GM23248 (cell line): ENCODE measurements at places on chromosomes 3 and 15. TPM values are rescaled to one million over a fixed set of nuclear protein-coding genes. Genes with fewer than 3 reads are reported as not detected.

The IFRD2 gene
- total RNA-seq = 86.6 and 90.2 TPM in 2 replicates

GRCh38 chr15:79673416-79674123, 223.2 kb downstream of the MTHFS start:
- no peaks in the 10 kb centered on the region for H3K36me3 ChIP-seq
- DNase-seq = peak; percentile 78
- H3K4me1 ChIP-seq = peaks cover 20% of the 10 kb centered on the region
- peak overlapping the region; percentile 11; the same call in 1 of the 2 replicates for H3K4me3 ChIP-seq
- H3K27me3 ChIP-seq = no peaks in the 10 kb centered on the region
- peak overlapping the region; percentile 54 for H3K27ac ChIP-seq

The INKA1 gene
- 7.1 and 12.0 TPM in 2 replicates for total RNA-seq

DNA sequence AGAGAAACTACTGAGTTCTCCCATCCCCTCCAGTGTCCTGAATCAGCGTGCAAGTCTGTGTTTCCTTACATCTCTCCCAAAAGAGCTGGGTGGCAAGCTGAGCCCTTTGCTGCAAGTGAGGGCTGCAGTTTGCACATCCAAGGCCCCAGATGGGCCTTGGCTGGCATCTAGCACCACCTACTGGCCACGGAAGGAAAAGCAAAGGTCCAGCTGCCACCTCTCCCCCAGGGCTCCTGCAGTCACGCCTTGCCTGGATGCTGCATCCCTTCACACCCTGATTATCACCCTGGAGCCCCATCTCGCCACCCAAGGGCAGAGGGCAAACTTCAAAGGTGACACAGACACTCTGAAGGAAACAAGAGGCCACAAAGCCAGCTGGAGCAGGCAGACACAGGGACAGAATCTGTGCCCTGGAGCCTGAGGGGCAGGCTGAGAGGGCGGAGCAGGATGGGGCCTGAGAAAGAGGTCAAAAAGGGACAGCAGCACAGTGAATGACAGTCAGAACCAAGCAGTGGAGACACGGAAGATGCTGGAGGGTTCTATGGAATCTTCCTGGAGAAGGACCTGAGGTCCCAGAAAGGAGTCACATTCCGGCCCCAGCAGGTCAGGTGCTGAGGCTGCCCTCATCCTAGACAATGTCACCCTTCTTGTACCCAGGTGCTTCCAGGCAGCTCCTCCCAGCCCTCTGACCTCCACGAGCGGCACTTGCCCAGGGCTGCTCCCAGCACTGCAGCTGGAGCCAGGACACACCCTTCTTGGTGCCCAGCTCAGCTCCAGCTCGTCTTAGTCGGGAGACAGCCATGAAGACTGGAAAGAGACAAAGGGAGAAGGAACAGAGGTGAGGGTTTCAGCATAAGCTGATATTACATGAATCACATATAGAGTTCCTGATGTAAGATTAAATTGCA, 18.3 kb upstream of the NTRK3 start:
- DNase-seq = peak; percentile 67
- H3K36me3 ChIP-seq = no peaks in the 10 kb centered on the region
- H3K27me3 ChIP-seq = peaks cover 5% of the 10 kb centered on the region
- H3K4me1 ChIP-seq = no peaks in the 10 kb centered on the region
- no peak overlapping the region for H3K4me3 ChIP-seq

The DLEC1 gene
- total RNA-seq = not detected in 2 replicates

The ZNF662 gene
- 1.4 and 1.5 TPM in 2 replicates for total RNA-seq

The TIPIN gene
- total RNA-seq = 4.6 and 7.1 TPM in 2 replicates

DNA sequence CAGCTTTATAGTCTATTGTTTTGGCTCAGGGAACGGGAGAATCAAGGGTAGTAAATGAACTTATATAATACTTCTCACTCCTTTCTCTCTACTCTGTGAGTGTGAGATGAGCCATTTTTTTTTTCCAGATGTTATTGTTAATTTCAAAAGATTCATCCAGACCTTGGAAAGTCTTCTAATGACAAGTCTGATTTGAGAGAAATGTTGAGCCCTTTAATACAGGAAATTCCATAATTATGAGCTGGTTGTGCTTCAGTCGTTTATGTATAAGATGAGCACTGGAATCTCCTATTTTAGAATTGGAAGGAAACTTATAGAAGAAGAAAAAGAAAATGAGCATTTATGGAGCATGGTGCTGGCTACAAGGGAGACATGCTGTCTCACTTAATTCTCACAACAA, 92.0 kb downstream of the FBN1 start:
- DNase-seq = peak; percentile 68
- peaks cover 66% of the 10 kb centered on the region for H3K4me1 ChIP-seq
- H3K4me3 ChIP-seq = peak overlapping the region; percentile 45
- H3K36me3 ChIP-seq = peaks cover 33% of the 10 kb centered on the region

- H3K27me3 ChIP-seq = no peaks in the 10 kb centered on the region
- peak; percentile 7 for DNase-seq
- no peak overlapping the region for H3K4me3 ChIP-seq
- no peaks in the 10 kb centered on the region for H3K4me1 ChIP-seq
Measured at GRCh38 chr3:69594286-69594685, 145.0 kb upstream of the MITF start.

DNA sequence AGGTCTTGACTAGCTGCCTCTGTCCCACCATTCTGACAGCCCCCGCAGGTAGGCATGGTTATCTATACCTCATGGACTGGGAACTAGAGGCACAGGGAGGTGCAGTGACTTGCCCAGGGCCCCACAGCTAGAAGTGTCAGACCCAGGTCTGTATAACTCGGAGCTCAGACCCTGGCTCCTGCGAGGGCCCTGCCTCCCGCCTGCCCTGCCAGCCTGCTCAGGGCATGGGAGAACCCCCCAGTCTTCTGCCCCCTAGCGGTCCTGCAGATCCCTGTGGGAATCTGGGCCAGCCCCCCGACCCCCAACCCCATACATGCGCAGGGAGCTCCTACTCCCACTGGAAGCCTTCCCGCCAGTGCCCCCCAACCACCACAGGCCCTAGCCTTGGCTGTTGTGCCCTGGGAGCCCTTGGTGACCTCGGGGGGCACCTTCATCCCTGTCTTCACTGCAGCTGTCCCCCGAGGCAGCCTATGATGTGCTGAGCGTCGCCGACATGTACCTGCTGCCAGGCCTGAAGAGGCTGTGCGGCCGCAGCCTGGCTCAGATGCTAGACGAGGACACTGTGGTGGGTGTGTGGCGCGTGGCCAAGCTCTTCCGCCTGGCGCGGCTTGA, 6.9 kb downstream of the ABTB1 start:
- peaks cover 4% of the 10 kb centered on the region; the same call in 1 of the 2 replicates for H3K4me1 ChIP-seq
- H3K36me3 ChIP-seq = no peaks in the 10 kb centered on the region
- H3K27me3 ChIP-seq = no peaks in the 10 kb centered on the region
- H3K27ac ChIP-seq = no peak overlapping the region

The ZCWPW2 gene
- 3.5 and 4.2 TPM in 2 replicates for total RNA-seq

- peaks cover 24% of the 10 kb centered on the region for H3K27me3 ChIP-seq
- DNase-seq = no peak
- H3K4me3 ChIP-seq = no peak overlapping the region
- H3K4me1 ChIP-seq = peaks cover 3% of the 10 kb centered on the region; the same call in 1 of the 2 replicates
- H3K27ac ChIP-seq = no peak overlapping the region
- no peaks in the 10 kb centered on the region for H3K36me3 ChIP-seq
Measured at GRCh38 chr15:43251185-43251870, 15.4 kb downstream of the TGM5 start.

DNA sequence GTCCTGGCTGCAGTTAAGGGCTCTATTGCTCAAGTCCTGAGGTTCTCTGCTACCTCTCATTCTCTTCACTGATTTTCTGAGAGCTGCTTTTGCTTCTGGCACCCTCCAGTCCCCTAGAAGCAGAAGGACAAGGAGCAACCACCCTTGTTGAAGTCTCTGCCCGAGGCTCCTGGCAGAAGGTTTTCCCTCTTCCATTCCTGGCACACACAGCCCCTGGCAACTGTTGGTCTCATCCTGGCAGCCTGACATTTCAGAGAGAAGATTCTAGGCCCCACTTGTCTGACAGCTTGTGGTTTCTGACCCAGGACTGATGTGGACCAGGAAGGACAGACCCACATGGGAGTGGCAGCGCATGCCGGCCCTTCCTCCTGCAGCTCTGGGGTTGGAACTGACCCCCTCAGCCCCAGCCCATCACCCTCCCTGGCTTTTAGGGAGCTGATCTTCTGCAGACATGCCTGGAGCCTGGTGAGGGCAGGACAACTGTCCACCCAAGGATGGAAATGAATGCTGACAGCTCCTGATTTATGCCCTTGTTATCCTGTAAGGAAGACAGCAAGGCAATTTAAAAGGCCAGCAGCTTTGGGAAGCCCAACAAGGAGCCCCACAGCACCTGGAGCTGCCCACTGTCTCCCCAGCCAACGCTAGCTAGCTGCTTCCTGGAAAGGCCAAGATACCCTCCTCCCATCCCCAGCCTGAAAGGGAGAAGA, 13.0 kb upstream of the NTRK3 start:
- no peak overlapping the region for H3K27ac ChIP-seq
- H3K4me1 ChIP-seq = no peaks in the 10 kb centered on the region
- H3K4me3 ChIP-seq = no peak overlapping the region
- H3K36me3 ChIP-seq = no peaks in the 10 kb centered on the region
- no peak for DNase-seq
- no peaks in the 10 kb centered on the region; the same call in 1 of the 2 replicates for H3K27me3 ChIP-seq

DNA sequence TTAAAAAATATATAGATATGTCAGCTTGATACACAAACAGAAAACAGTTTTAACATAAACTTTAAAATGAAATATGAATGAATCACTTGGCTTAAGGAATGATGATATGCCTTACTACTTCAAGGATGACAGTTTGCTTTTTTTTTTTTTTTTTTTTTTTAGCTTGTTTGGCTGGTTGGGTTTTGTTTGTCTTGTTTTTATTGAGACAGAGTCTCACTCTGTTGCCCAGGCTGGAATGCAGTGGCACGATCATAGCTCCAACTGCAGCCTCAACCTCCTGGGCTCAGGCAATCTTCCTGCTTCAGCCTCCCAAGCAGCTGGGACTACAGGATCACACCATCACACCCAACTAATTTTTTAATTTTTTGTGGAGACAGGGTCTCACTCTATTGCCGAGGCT, 14.5 kb downstream of the LRRC2 start:
- H3K27me3 ChIP-seq = no peaks in the 10 kb centered on the region
- H3K36me3 ChIP-seq = no peaks in the 10 kb centered on the region; the same call in 1 of the 2 replicates
- peaks cover 21% of the 10 kb centered on the region for H3K4me1 ChIP-seq
